GM12878 (cell line): ENCODE measurements at places on chromosomes 13 and 19. TPM values are rescaled to one million over a fixed set of nuclear protein-coding genes. Genes with fewer than 3 reads are reported as not detected.

Gene WDR83
- 16.0 TPM in 2 replicates for total RNA-seq

Gene IGFL2
- not detected in 2 replicates for total RNA-seq

Gene NOVA2
- total RNA-seq, result 0.03 and 0.44 TPM in 2 replicates

Gene NFKBIB
- total RNA-seq, result 47.6 and 54.6 TPM in 2 replicates

GRCh38 chr13:83344518-83344917, 537.8 kb downstream of the SLITRK1 start:
- H3K27me3 ChIP-seq, result no peaks in the 10 kb centered on the region
- no peak overlapping the region for H3K4me3 ChIP-seq
- H3K27ac ChIP-seq, result no peak overlapping the region

DNA sequence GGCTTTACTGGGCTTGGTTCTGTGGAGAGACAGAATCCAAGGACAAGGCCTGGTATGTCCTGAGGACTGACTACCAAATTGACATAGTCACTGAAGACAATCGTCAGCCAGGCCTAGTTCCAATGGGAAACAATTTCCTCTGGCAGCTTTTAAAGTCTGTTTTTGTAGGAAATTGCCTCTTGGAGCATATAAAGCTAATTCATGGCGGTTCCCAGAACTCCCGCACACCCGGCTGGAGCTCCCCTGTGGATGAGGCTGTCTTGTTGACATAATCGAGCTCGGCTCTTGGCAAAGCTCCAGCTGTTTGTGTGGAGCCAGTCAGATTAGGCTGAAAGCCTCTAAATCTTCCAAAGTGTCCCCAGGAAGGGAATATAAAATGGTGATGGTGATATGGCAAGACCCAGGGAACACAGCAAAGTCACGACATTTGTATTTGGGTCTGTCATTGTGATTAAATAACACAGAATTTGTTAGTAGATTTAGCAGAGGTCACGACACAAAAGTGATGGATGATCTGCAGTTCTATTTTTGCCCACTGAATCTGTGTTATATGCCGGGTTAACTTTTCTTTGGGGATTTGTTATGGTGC, 395.0 kb downstream of the PCDH9 start:
- no peaks in the 10 kb centered on the region for H3K36me3 ChIP-seq
- H3K4me3 ChIP-seq, result no peak overlapping the region
- no peaks in the 10 kb centered on the region for H3K4me1 ChIP-seq
- no peak for DNase-seq

DNA sequence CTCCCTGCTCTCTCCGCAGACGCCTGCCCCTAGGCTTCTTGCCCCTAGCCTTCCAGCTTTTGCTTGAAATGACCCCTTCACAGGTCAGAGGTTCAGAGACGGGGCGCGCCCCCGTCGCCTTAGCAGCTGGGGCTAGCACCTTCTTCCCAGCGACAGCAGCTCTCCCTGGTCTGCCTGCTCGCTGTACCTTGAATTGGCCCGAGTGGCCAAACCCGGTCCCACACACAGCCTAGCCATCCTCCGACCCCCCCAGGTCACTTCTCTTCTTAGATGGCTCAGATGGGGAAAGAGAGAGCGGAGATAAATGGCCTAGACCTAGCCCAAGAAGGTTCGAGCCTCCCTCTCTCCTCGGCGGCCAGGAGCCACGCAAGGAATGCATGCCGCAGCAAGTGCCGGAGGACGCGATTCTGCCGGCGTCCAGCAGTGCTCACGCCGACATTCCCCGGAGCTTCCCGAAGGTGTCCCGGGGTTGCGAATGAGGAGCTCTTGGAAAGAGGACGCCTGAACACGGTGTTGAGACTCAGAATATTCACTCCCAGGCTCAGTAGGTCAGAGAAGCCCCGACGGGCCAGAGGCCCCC, 1.3 kb downstream of the CDX2 start:
- no peaks in the 10 kb centered on the region for H3K36me3 ChIP-seq
- H3K4me3 ChIP-seq, result no peak overlapping the region
- no peaks in the 10 kb centered on the region for H3K4me1 ChIP-seq
- no peak for DNase-seq
- no peak overlapping the region for H3K27ac ChIP-seq
- peaks cover 22% of the 10 kb centered on the region for H3K27me3 ChIP-seq

DNA sequence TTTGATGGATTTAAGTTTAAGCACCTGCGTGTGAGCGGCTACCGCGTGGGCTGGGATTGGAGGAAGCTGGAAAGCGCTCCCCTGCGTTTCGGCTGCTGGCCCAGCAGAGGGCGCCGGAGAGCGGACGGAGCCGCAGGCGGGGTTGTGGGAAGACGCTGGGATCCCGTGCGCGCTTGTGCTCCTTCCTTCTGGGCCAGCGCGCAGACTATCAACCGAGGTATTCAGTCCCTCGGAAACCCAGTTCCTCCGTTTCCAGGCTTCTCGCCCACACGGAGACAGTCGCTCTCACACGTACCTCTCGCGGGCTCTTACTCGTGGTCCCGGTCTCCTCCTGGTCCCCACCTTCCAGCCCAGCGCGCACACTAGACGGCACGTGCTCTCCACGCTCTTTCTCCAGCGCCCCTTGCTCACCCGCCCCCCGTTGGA, 28.8 kb downstream of the EPN1 start:
- no peaks in the 10 kb centered on the region for H3K4me1 ChIP-seq
- no peaks in the 10 kb centered on the region for H3K27me3 ChIP-seq
- H3K4me3 ChIP-seq, result no peak overlapping the region
- no peak for DNase-seq
